Osteoblast (primary cell): ENCODE measurements at places on chromosomes 5 and 9. TPM values are rescaled to one million over a fixed set of nuclear protein-coding genes. Genes with fewer than 3 reads are reported as not detected.

The TMEFF1 gene
- 0.72 and 1.2 TPM in 2 replicates for total RNA-seq

- DNase-seq, result no peak
These were observed 323.9 kb downstream of the TMEM161B start for GRCh38 chr5:87944553-87945285.

DNA sequence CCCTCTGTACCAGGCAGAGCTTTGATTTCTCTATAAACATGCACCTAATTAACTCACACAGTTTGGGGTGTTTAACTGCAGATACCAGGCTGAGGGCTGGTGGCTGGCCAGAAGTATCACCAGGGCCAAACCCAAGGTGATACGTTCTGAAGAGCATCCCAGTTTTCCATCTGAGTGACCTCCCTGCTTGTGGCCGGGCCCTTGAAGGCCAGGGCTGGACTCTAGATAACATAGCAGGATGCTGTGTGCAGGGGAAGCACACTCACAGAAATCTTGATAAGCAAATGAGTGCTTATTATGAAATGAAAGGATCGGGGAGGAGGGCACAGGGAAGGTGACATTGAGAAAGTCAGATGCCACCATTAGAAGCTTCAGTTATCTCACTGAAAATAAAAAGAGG is 582.4 kb downstream of the BRINP1 start:
- DNase-seq, result no peak

DNA sequence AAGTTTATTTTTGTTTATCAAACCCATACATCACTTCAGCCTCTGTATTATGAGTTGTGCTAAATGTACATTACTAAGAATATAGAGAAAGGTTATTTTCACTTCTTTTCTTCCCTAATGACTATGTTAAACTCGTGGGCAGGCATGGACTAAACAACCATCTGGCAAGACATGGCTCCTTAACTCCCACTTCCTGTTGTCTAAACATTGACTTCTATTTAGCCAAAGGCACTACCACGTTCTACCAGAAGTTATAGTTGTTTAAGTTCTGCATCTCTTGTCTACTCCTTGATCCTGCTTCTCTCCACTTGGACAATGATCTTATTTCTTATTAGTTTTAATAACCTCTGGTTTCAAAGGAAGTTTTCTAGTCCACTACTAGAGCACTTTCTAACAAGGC is 136.1 kb downstream of the MACIR start:
- no peak for DNase-seq

The GRIA1 gene
- total RNA-seq, result 0.29 and 1.1 TPM in 2 replicates

- DNase-seq, result no peak
These were observed 265.6 kb downstream of the TUSC1 start for GRCh38 chr9:25412646-25413045.
